ENCODE measurements at places on chromosomes 11 and 22. TPM values are rescaled to one million over a fixed set of nuclear protein-coding genes. Genes with fewer than 3 reads are reported as not detected.

Gene SIK3
- 17.2 TPM for total RNA-seq

Gene CATSPERZ
- not detected for total RNA-seq

Gene GPR83
- under 0.01 TPM for total RNA-seq

Gene NLRP14
- under 0.01 TPM for total RNA-seq

Gene CNTF
- total RNA-seq, result 3.3 TPM

Gene TUB
- 12.9 TPM for total RNA-seq

Gene MMP10
- not detected for total RNA-seq

Gene OR5B21
- total RNA-seq, result not detected

Gene OR10D3
- total RNA-seq, result not detected

Gene NELL1
- total RNA-seq, result not detected

Gene SCGB1D2
- not detected for total RNA-seq

Gene SCGB2A2
- not detected for total RNA-seq

Gene SCN4B
- total RNA-seq, result 0.18 TPM

Gene PKP3
- total RNA-seq, result 2.2 TPM

All from IMR-90 (cell line).